ENCODE measurements at places on chromosomes 2 and 18.
A peak's percentile ranks its signal among the peaks of the same experiment; 100 is the strongest.

GRCh38 chr2:85230679-85231467 lies 96.9 kb downstream of the TGOLN2 start:
- no peak for DNase-seq

DNA sequence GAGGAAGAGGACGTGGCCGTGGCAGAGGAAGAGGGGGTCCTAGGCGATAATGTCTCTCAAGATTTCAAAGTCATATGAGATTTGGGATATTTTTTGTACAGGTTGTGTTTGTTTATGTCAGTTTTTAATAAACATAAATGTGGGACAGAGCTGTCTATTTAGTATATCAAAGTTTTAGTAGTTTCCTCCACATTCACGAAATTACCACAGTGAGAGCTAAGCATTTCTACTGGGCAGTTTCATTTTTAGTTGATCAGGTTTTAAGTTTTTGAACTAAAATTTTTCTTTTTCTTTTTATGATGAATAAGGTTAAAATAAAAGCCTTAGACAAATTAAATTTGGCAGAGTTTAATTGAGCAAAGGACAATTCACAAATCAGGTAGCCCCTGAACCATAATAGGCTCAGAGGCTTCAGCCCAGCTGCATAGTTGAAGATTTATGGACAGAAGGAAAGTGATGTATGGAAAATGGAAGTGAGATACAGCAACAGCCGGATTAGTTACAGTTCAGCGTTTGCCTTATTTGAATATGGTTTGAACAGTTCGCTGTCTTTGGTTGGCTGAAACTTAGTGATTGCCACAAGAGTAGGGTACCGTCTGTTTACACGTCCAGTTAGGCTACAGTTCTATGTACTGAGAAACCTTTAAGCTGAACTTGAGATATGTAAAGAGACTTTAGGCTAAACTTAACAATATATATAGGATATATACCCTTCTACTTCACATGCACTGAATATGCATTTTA lies 17.1 kb downstream of the SNRPD1 start:
- DNase-seq: no peak

DNA sequence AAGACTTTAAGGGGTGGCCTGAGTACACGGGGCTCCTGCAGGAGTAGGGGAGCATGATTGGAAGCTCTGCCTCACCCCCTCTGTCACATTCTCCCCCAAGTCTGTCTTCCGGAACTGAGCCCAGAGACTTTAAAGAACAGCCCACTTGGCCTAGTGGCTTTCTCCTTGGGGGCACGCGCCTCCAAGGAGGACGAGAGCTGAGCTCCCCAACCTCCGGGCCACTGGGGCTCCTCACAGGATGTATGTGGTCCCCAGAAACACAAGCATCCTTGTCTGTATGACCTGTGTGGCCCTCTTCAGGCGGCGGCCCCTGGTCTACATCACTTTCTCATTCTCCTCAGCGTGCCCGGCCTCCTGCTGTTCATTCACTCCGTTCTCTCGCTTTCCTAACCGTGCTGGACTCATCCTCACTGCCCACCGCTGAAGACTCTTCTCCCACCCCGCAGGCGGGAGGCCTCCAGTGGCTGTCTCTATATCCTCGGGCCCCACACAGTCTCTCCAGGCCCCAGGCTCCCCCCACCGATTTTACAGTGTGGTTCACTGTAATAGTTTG lies 23.7 kb downstream of the KCNF1 start:
- DNase-seq: no peak

DNA sequence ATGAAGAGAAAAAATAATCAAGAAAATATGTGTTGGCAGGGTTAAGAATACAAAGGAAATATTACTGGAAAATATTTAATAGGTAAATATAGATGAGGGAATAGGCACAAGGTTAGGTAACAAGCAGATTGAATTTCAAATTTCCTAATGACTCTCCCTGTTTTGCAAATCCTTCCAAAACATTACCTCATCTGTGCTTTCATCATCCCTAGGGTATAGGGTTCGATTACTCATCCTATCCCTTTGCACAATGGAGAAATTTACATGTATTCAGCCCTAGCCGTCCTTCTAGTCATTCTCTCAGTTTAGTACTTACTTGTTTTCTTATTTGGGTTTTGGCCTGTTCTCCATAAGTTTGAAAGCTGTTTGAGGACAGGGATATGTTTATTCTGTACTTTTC lies 864.6 kb upstream of the FSHR start:
- DNase-seq: no peak

- DNase-seq: no peak
These were observed 59.5 kb downstream of the ABCG8 start for GRCh38 chr2:43898134-43898837.

- DNase-seq: no peak
These were observed 318.0 kb downstream of the MYCN start for GRCh38 chr2:16258350-16258749.

DNA sequence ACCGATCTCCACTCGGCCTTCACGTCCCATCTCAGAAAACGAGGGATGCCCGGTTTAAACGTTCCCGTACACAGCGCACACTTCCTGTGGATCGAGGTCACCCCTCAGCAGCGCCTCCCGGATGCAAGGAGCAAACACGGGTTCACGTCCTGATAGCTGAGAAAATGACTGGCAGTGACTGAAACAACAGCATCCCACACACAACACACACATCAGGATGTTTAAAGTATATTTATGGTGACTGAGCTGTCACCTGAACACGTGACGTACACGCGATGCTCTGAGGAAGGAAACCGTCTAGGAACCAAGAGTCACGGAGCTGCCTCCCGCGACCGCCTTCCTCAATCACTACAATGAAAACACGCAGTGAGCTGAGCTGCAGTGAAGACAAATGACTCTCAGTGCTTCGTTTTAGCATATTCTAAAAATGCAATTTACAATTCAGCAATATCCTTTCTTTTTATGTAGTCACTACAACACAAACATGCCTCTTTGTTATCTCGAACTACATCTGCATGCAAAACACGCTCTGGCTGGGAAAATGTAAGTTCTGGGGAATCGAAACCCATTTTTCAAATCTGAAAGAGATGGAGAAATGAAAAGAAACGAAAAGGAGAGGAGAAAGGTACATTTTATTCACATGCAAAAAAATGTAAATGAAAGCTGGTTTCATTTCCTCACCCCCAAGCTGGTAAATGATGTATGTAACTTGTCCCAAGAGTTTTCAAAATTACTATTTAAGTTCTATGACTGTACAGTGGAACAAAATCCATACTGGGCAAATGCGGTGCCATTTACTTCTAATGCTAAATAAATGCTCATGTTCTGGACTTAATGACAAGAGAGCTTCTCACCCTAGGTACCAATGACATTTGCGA lies 19.8 kb downstream of the HDAC4 start:
- DNase-seq: peak; percentile 44

DNA sequence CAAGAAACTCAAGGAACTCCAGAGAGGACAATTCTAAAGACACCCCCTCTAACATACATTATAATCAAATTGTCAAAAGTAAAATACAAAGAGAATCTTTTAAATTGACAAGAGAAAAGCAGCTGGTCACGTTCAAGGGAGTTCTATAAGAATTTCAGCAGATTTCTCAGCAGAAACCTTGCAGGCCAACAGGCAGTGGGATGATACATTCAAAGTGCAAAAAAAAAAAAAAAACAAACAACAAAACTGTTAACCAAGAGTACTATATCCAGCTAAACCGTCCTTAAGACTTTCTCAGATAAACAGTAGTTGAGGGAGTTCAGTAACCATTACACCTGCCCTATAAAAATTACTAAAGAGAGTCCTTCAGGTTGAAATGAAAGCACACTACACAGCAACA lies 33.9 kb downstream of the CCDC138 start:
- no peak for DNase-seq

GRCh38 chr2:117714110-117714509 lies 100.4 kb upstream of the DDX18 start:
- DNase-seq: no peak

- DNase-seq: no peak
These were observed 159.8 kb upstream of the STK17B start for GRCh38 chr2:196331143-196331542.

GRCh38 chr2:137333386-137334165 lies 568.2 kb downstream of the THSD7B start:
- no peak for DNase-seq

DNA sequence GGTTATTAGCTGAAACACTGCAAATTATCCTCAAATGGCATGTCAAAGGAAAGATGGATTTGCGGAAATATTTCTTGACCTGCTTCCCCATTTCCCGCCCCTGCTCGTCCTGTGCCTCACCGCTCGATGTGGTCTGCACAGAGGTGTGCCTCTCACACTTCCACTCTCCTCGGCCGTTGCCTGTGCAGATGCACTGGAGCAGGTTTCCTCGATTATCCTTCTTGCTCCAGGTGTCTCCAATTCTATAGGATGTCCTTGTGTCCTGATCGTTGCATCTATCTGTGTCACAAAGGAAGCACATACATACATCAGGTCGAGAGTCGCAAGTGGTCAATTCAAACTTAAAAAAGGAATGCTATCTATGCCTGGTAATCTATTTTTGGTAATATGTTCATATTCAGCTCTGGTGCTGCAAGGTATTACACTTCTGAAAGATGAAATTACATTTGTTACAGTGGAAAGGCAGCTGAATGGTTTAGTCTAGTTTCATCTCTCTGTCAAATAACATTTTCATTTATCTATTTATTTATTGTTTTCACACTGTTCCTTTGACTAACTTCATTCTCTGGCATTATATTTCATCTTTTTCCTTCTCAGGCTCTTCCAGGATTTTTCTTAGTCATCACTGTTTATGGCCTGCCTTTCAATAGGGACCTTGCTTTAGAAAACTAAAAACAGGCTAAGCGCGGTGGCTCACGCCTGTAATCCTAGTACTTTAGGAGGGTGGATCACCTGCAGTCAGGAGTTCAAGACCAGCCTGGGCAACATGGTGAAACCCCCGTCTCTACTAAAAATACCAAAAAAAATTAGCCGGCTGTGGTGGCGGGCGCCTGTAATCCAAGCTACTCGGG lies 7.6 kb downstream of the FN1 start:
- DNase-seq: no peak

DNA sequence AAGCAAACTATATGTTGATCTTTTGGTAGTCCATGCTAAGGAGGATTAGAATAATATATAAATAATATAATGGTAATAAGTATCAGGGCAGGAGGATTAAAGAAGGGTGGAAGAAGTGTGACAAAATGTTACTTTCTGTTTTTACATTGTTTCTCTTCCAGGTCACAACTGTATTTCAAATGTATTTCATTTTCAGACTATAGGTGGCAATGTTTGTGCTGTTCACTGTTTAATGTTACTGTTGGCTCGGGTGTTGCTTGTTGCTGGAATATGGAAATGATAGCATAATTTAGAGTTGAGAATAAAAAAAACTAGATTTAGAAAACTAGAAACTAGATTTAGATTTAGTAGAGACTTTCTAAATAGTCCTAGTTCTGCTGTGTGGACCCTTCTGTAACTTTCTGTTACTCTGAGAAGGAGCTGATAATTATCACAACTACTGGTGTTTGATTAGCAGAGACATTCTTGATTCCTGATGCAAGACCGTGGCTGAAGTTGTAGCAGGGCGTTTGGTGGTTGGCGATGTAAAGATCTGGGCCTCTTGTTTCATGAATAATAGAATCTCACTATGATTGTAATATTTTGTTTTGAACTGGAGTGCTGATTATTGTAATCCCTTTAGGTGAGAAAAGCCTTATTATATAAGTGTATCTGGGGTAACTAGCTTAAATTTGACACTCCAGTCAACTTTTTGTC lies 7.9 kb downstream of the NEDD4L start:
- DNase-seq: no peak

GRCh38 chr2:102618452-102619413 lies 620 bp upstream of the SLC9A2 start:
- no peak for DNase-seq

DNA sequence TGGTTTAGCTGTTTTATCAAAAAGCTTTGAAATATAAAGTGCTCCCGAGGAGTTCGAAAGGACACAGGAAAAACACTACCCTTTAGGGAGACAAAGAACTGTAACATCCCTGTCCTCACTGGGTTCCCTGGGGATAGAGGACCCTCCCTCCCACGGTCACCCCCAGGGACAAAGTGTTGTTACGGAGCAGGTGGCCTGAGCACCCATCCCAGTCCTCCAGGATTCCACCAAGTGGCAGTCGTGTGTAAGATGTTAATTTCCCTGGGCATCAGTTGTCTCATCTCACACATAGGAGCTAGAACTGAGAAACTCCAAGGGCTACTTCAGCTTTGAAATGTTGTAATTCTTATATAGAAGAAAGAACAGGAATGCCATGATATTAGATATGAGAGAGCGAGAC lies 137.7 kb downstream of the ALK start:
- DNase-seq: no peak

DNA sequence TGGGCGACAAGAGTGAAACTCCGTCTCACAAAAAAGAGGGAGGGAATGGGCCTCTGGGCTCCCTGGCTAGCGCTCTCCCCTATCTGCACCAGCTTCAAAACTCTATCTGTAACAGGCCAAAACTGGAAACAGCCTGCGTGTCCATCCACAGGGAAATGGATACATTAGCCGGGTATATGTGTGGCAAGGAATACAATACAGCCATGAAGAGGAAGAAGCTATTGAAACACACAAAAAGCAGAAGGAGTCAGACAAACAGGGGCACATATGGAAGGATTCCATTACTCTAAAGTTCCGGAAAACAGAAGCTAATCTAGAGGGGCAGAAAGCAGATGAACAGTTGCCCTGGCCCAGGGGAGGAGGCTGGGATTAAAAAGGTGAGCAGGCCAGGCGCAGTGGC lies 24.6 kb upstream of the SLC35F6 start:
- no peak for DNase-seq

GRCh38 chr2:223601018-223601417 lies 1.1 kb downstream of the SCG2 start:
- DNase-seq: no peak

GRCh38 chr2:229749779-229750178 lies 35.4 kb upstream of the DNER start:
- no peak for DNase-seq

DNA sequence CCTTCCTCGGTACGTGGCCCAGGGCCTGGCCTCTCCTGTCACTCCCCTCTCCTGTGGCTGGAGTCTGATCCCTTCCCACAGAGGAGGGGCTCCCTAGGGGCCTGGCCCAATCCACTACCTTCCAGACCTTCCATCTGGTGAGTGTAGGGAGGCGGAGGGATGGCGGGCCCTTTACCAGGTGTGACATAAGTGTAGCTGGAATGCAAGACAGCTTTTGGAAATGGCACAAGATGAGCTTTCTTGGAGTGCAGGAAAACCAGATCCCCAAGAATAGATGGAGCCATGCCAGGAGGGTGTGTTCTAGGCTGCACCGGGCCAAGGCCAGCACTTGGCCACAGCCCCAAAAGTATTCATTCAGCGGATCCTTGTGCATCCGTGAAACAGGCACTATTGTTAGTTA lies 30.1 kb downstream of the IGFBP5 start:
- DNase-seq: no peak

GRCh38 chr2:16744521-16744920 lies 78.9 kb upstream of the CYRIA start:
- DNase-seq: no peak

DNA sequence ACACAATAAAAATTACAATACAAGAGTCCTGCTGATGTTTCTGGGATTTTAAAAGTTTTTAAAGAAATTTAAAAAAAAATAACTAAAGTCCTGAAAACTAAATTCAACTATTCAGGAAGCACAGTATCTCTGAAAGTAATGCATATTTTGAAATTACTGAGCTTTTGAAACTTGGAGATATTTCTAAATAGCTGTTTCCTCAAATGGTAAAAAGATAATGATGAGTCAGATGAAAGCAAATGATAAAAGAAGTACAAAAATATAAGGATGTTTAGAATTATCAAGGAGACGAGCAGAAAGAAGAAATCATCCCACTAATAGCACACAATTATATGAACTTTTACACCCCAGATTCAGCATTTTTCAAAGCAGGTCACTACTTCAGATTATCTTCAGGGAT lies 90.2 kb upstream of the SLC25A52 start:
- no peak for DNase-seq
